Progenitor cell of endocrine pancreas (in vitro differentiated cells): ENCODE measurements at places on chromosomes 4 and X.

DNA sequence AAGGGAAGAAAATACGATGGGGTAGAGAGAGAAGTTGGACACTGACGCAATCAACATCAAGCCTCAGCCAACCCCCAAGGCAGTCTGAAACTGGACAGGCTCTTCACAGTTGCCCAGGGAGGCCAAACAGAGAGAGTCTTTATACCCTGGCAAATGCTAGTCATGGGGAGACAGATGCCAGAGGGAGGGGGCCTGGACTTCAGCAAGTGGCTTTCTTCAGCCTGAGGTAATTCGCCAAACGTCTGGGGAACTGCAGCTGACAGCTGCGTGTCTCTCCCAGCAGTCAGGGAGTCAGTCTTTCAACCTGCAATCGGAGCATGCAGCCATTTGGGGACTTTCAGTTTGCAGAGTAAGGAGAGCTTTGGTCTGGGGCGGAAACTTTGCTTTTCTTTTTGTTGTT lies 521.6 kb downstream of the TRIML1 start:
- no peak for DNase-seq

GRCh38 chrX:138150709-138151108 lies 560.8 kb downstream of the FGF13 start:
- DNase-seq: no peak

DNA sequence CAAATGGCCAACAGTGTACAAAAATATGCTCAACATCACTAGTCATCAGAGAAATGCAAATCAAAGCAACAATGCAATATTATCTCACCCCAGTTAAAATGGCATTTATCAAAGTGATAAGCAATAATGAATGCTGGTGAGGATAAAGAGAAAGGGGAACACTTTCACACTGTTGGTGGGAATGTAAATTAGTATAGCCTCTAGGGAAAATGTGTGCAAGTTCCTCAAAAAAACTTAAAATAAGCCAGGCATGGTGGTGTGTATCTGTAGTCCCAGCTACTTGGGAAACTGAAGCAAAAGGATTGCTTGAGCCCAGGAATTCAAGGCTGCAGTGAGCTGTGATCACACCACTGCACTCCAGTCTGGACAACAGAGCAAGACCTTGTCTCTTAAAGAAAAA lies 572.1 kb downstream of the NLGN4X start:
- no peak for DNase-seq

GRCh38 chr4:120466429-120466828 lies 399.8 kb upstream of the MAD2L1 start:
- DNase-seq: no peak

DNA sequence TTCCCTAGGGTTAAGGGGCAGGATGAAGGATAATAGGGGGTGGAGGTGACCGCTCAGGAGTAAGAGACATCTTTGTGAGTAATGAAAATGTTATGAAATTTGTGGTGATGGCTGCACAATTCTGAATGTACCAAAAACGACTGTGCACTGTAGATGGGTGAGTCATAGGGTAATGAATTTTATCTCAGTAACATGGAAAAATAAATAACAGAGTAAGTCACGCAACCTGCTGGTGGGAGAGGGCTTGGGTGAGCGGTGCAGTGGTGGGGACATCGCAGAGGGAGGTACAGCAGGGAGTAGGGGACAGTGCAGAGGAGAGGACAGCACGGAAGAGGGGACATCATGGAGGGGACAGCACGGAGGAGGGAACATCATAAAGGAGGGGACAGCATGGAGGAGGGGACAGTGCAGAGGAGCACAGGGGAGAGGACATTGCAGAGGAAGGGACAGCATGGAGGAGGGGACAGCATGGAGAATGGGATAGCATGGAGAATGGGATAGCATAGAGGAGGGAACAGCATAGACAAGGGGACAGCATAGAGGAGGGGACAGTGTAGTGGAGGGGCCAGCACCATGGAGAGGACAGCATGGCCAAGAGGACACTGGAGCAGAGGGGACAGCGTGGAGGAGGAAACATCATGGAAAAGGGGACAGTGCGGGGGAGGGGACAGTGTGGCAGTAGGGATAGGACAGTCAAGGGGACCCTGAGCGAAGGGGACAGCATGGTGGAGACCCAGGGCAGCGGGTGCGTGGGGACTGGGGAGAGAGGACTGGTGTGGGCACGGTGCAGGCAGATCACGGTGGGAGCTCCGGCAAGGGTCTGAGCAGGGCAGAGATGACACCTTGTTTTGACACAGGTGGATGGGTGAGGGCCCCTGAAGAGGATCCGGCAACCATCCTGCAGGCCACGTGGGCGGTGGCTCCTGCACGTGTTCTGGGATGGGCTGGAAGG lies 68.5 kb upstream of the MXD4 start:
- no peak for DNase-seq

DNA sequence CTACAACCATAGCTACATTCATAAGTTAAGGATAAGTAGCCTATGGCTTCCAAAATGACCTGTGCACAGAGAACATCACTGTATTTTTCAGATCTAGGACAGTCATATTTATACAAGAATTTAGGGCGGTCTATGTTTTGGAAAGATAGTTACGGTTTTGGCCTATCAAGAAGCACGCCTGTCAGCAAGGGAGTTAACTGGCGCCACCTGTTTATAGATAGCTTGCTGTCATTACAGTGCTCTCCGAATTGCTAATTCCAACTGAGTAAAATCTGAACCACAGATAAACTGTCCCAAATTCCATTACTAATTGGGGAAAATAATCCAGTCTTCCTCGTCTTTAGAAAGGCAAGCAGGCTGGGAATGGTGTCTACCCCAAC lies 646 bp downstream of the ABCB7 start:
- DNase-seq: no peak

DNA sequence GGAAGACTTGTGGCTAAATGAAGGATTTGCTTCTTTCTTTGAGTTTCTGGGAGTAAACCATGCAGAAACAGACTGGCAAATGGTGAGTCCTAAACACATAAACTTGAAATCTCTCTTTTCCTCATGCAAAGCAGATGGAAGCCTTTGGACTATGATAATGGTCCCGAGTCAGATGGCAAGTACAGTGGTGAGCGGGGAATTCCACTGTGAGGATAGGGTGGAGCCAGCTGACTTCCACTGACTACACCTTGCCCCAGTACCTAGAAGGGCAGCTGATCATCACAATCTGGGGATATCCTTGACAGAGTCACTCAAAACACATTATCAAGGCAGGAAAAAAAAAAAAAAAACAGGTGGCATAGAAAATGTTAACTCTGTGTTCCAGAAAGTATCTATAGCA lies 34.3 kb downstream of the ENPEP start:
- no peak for DNase-seq

DNA sequence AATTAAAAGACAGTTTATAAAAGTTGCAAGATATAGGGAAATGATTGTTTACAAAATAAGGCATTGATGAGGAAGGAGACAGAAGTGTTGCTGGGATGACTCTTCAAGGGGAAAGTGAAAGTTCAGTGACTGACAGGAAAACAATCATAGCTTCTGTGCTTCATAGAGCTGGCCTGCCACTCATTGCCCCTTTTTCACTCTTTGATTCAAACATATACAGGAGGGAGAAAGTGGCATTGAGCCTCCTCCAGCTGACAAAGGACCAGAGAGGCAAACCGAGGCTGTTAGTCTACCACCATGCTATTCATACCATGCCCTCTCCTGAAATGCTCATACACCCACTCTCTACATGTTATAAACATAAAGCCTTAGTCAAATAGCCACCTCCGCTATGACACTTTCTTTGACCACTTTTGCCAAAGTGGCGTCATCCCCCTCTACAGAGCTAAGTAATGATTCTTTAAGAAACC lies 79.2 kb upstream of the ATOH1 start:
- DNase-seq: no peak

GRCh38 chr4:4875147-4875546 lies 15.7 kb downstream of the MSX1 start:
- DNase-seq: no peak

- no peak for DNase-seq
Observed at GRCh38 chrX:39674490-39675161, 423.1 kb downstream of the BCOR start.

DNA sequence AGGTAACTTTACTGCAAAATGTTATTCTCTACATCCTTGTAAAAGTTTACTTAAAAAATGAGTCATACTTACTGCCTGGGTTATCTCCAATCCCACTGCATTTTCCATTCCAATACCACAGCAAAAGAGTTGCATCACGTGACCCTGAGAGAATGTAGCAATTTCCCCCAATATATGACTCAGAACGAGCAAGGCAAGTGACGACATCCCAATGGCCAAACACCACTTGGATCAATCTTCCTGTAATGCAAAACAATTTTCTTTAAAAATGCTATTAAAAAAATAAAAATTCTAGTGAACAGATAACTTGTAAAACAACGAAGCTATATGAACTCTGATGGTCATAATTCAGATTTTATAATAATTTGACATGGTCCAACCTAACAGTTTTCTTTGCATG lies 224.3 kb downstream of the DCLK2 start:
- no peak for DNase-seq

- no peak for DNase-seq
Observed at GRCh38 chr4:48639807-48640206, 140.3 kb downstream of the FRYL start.

GRCh38 chr4:16817286-16817685 lies 81.2 kb downstream of the LDB2 start:
- DNase-seq: no peak

DNA sequence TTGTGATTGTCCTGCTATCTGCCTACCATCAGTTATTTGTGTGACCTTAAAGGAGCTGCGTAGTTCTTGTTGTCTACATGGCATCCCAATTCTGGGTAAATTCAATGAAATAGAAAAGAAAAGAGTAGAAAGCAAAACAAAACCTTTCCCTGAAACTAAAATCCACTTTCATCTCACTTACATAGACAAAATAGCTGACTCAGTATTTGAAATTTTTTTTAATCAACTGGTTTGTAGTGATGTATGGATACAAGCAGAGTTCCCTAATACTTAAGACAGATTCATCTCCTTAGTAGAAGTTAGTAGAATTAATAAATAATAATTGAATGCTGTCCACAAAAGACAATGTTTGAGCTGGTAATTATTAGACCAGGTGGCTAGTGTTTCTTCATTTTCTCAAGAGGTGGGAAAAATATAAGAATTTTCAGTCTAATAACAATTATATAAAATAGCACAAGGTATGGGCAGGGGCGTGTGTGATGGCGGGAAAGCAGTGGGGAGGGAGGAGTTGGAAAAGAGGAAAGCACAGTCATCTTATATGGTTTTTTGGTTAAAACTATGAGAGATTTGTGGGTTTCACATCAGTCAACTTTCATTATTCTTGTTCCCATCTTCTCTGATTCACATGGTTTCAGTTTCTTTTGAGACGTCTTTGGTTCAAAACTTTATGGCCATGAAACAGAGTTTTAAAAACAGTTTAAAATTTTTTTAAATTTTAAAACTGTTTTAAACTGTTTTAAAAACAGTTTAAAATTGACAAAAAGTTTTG lies 275.2 kb downstream of the SPRY1 start:
- DNase-seq: no peak

GRCh38 chr4:180799798-180800197 lies 1443.4 kb upstream of the TENM3 start:
- DNase-seq: no peak

- DNase-seq: no peak
Observed at GRCh38 chr4:60729194-60729593, 470.9 kb upstream of the ADGRL3 start.

GRCh38 chr4:140238351-140239056 lies 84.5 kb upstream of the MAML3 start:
- no peak for DNase-seq

GRCh38 chr4:80614319-80614718 lies 278.8 kb downstream of the CFAP299 start:
- no peak for DNase-seq

DNA sequence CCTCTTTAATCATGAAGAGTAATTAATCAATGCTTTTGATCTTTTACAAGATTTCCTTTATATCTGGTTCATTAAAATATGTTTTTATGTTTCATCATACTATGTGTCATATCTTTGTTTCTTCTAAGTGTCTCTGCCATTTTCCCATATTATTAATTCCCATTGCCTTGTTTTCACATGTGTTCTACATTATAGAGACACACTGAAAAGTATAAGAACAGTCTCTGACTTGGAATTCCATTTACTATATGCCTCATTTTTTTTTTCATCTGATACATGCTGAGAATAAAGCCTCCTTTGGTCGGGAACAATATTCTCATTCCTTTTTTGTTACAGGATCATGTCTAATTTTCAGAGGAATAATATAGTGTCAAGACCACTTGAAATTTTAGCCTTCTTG lies 4.3 kb downstream of the BANK1 start:
- no peak for DNase-seq

DNA sequence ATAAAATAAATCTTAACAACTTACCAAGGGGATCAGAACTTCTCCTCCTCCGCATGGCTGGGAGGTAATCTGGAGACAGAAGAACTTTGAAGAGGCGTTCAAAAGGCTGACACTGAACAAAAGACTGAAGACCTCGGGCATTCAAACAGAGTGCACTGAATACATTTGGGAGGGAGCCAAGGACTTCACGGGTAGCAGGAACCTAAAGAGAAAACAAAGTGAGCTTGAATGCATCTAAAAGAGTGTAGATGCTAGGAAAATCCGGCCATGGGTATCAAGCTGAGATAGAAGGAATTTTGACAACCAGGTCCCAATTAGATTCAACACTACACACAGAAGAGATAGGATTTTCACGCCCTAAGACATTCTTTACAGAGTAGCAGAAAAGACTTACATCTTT lies 69.6 kb downstream of the HUWE1 start:
- DNase-seq: no peak

- DNase-seq: no peak
Observed at GRCh38 chrX:40262157-40263013, 164.6 kb upstream of the BCOR start.

GRCh38 chrX:154487518-154488290 lies 1.3 kb upstream of the UBL4A start:
- no peak for DNase-seq

- DNase-seq: no peak
Observed at GRCh38 chrX:47456080-47456479, 26.9 kb downstream of the ZNF41 start.

DNA sequence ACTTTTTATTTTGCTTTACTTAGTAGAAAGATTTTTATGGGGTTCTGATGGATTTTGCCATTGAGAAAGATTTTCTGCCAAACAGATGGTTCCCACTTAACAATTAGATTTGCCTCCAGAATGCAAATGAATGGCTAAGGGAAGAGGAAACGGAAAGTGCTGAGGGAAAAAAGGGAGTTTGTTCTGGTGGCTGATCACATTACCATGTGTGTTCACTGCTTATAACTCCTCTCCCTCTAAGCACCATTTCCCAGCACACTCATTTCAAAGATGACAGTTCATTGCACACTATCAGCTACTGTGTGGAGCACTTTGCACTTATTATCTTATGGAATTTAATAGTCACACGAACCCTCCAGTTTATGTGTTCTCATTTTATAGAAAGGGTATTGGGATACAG lies 68.0 kb upstream of the GRID2 start:
- DNase-seq: no peak
